ENCODE measurements at places on chromosomes 1 and 21.

DNA sequence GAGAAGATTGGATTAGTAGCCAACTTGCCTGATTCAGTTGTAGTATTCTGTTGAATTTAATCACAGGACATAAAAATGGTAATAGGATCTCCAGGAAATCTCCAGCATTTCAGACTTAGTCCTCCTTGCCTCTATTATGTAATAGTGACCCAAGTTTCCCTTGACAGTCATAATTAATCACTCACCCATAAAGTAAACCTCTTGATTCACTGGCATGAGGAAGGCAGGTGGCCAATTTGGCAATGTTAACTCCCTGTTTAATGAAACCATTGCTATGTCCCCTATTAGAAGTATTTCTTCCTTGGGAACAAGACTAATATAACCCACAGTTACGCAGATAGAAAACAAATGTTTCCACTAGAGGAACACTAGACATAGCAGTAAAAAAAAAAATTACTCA lies 604.8 kb upstream of the CXADR start:
- DNase-seq: no peak

- DNase-seq: no peak
Observed at GRCh38 chr1:29218223-29218622, 12.5 kb downstream of the MECR start.

- no peak for DNase-seq
Observed at GRCh38 chr1:39086386-39086785, 60.2 kb downstream of the NDUFS5 start.

DNA sequence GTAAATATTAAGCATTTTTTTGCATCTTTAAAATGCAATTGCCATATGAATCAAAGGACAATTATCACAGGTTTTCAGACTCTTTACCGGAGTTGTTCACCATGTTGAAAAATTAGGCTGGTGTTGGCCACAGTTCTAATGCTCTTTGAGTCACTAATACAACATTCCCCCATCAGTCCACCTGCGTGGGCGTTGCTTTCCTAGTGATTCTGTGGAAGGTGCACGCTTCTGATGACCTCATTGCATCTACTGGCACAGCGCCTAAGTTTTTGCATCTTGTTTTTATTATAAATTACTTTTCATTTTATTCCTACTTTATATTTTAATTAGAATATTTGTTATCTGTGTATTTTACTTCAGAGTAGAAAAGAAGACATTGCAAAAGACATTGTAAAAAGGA lies 4.7 kb upstream of the F5 start:
- DNase-seq: no peak

DNA sequence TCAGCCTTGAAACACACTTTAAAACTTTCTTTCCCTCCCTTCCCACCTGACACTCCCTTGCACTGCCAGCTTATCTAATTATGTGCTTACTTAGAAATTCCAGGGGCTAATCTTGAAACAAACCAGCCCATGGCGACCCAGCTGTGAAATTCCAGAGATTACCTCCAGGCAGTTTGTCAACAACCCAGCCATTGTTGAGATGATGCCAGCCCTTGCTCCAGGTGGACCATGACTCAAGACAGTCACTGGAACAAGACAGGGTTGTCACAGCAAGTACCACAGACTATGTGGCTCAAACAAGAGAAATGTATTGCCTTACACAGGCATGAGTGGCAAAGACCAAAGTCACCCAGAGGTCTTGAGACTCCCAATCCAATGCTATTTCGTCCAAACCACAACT lies 7.9 kb downstream of the FYB2 start:
- no peak for DNase-seq

DNA sequence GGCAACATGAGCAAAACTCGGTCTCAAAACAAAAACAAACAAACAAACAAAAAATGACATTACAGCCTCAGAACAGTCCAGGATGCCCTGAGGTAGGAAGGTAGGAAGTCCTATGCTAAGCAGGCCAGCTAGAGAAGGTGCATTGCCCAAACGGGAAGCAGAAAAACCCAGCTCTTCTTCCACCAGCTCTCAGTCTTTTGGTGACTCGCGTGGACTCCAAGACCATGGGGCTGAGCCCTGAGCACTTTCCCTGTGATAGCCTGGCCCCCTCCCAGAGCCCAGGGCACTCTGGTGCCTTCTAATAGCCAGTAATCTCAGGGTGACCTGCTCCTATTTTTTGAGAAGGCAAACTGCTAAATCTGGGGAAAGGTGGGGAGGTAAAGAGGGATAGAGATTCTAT lies 16.1 kb downstream of the PHLDA3 start:
- no peak for DNase-seq

DNA sequence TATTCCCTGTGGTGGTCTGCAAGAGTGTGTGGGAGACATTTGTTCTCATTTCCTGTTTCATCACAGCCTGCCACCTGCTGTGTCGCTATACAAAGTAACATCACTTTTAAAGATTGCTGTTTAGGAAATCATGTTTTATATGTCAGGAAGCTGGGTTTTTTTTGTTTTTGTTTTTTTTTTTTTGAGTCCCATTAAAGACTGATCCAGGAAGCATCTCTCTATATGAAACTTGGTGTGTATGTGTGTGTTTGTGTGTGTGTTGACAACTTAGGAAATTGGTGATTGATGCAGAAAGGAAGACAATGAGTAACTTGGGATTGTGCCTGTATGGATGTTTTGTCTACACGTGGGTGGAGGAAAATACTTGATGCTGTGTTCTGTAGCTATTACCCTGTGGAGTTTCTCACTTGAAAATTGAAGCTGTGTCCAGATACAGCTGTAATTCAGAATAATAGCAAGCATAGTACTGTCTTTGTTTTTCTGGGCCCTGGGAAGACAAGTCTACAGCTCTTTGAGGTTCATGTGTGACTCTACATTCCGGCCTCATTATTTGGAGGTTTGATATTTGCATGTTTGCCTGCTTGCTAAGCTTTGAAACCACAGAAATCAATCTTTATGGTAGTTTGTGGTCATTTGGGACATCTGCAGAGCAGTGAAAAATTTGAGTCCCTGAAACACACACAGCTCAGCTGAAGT lies 47.9 kb downstream of the LAMC1 start:
- DNase-seq: no peak

DNA sequence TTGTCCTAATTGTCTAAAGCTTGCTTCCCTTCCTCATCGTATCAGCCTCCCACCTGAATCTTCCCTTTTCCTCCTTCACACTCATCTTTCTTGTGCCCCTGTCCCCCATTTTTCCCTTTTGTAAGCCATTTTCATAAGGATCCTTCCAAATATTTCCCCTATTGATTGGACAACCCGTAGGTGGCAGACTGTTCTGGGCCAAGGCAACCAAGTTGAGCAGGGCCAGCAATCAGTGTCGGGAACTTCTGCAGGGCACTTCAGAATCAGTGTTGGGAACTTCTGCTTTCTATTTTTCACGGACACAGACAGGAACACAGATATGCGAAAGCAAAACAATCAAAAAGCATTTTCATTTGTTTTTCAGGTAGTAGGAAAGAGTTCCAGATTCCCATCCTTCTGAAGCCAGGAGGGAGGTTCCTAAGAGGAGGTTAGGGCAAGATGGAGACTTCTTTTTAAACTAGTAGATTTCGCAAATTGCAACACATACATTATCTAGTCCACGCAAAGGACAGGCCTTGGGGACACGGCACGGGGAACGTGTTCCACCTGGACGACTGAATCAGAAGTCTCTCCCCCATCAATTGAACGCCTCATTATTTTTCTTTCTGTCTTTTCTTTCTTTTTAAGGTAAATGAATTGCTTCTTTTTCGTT lies 691 bp upstream of the MPZL1 start:
- no peak for DNase-seq

DNA sequence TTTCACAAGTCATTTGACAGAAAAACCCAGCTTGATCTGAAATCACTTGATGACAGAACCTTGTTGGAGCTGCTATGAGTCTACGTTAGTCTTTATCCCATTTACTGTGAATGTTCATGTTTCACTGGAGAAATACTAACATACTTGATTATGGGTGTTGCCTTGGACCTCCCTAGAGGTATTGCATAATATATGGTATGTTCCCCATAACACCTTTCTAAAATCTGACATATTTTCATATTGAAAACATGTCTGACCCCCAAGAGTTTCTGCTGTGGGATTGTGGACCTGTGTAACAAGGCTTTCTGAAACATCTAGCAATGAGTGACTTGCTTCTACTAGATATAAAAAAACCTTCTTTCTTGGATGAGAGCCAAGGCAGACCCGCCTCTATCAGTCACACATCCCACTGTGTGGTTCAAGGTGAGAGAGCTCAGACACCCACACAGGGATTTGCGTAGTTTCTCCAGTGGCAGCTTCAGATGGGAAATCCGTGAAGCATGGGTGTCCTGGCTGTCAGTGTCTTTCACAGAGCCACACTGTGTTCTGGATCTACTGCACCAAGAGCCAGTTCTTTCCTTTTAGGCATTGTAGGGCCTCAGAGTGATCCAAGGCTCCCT lies 4.6 kb downstream of the NENF start:
- DNase-seq: no peak

GRCh38 chr1:150548632-150549495 lies at the start of gene ADAMTSL4:
TSS of gene ADAMTSL4 (plus strand) at chr1:150549408. CDS start at chr1:150552289, 2,881 bp downstream.
- peak; percentile 30 for DNase-seq

- DNase-seq: no peak
Observed at GRCh38 chr1:50974618-50974935, 4.5 kb downstream of the CDKN2C start.

DNA sequence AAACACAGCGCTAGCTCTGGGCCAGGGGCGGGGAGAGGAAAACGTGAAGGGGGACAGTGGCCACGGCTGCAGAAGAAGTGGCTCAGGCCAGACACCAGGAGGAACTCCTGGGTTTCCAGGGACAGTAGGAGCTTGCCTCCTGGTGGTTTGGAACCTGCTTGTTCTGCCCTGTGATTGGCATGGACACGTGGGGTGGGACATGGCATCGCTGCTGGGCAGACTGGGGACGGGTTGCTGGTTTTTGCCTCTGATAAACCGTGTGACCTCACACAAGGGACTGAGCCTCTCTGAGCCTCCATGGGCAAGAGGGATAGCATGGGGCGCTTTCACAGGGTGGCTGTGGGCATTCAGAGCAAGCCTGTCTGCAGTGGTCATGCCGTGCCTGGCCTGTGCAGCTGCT lies 7.5 kb upstream of the PLCH2 start:
- no peak for DNase-seq

DNA sequence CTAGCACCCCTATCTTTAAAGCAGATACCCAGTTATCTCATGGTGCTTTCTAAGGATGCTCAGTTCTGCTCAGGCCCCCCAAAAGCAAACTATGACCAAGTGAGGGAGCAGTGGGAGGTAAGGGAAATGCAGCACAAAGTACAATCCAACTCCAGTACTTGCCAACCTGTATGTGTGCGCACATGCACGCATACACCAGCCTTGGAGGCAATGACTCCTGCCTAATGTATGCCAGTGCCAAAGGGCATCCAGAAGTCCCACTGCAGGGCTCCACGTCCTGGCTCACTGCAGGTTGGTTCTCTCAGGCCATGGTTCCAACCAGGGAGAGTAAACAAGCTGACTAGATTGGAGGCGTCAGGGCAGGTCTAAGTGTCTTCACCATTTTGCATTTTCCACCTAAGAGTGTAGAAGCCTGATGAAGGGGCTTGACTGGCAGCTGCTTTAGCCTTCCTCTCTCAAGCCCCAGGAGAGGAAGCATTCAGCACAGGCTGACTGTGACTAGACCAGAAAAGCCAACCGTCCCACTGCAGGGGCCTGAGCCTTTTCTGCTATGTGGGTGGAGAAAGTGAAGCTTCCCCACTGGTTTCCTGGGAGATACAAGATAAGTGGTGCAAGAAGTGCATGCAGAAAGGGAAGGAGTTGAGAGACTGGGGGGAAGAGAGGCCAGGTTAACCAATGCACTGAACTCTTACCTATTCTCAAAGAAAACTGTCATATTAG lies 7.7 kb downstream of the AMIGO1 start:
- DNase-seq: no peak

DNA sequence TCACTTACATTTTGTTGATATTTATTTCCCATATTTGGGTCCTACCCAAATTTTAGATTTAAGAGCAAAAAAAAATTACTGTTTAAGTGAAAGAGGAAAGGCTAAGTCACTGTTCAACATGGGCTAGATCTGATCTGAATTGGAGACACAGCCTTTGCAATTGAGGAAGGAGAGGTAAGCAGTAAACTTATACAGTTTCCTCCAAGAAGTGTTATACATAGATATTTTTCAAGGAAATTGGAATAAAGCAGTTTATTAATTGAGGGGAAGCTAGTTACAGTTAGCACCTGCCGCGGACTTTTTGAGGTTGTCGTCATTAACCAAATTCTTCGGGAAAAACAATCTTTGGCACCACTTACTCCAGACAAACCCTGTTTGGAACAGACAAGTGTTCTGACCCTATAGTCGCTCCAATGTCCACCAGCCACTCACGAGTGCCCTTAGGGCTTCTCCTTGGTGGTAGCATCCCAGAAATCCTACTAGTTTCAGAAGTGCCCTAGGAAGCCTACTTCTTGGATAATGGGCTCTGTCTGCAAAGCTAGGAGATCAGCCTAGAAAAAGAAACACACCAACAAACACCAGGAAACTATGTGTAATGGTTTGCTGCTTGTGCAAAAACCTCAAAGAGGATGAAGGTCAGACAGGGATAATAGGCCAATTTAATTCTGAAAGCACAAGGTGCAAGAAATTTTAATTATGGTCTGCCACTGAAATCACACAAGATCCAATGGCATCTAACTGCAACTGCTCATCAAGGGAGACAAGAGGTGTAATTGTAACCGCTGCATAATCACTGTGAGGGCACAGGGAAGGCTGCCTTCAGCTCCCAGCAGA lies 2.5 kb downstream of the WLS start:
- no peak for DNase-seq

DNA sequence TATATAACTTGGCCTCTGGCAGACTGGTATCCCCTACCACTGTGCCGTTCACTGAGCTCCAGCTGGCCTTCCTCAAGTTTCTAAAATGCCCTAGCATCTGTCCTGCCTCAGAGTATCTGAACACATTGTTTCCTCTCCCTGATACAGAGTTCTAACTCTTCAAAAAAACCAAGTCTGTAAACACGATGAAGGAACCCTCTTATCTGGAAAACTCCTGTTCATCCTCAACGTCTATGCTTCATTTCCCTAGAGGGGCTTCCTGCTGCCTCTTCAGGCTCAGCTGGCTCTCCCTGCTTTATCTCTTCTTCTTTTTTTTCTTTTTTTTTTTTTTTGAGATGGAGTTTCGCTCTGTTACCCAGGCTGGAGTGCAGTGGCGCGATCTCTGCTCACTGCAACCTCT lies 5.6 kb downstream of the BSDC1 start:
- DNase-seq: no peak

- peak; percentile 63 for DNase-seq
Observed at GRCh38 chr1:9181176-9181906, 52.4 kb upstream of the GPR157 start.

DNA sequence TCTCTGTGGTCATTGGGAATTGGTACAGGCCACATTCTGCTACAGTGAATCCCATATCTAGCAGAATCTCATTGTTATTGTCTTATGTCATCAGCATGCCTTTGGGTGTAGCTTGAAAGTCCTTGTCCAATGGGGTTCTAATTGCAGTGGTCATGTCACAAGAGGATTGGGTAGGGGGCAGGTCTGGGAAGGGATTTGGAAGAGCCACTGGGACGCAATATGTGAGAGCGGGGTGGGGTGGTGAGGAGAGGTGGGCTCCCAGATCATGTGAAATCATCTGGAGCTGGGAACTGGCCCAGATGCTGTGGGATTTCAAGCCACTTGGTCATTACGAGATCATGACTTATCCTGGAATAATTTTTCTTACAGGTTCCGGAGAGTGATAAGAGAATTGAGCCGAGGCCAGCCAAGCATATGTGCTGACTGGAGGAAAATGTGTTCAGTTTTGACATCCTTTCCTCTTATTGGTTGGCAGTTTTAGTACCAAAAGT lies 16.3 kb downstream of the CNIH3 start:
- no peak for DNase-seq

Data from NCI-H1930 (cell line).